ENCODE measurements at places on chromosomes 3 and 15.
A peak's percentile ranks its signal among the peaks of the same experiment; 100 is the strongest.

DNA sequence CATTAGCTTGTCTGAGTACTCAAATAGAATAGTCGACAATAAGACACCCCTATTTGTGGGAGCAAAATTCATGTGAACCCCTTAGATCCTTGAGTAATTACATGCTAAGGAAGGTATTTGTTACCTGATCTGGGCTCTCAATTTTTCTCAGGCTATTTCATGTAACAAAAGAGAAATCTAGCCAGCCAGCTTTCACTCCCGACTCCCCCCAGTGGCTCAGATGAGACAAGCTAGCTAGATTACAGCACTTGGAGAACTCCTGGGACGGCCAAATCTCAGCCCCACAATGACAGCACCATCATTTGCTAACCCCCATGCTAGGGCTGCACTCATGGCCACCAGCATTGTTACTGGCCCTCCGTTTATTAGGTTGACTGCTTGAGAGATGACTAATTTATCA lies 41.3 kb downstream of the GLDN start:
- no peak for DNase-seq

GRCh38 chr15:25830844-25831451 lies 32.2 kb downstream of the ATP10A start:
- no peak for DNase-seq

GRCh38 chr3:152943645-152944044 lies 108.7 kb downstream of the P2RY1 start:
- no peak for DNase-seq

DNA sequence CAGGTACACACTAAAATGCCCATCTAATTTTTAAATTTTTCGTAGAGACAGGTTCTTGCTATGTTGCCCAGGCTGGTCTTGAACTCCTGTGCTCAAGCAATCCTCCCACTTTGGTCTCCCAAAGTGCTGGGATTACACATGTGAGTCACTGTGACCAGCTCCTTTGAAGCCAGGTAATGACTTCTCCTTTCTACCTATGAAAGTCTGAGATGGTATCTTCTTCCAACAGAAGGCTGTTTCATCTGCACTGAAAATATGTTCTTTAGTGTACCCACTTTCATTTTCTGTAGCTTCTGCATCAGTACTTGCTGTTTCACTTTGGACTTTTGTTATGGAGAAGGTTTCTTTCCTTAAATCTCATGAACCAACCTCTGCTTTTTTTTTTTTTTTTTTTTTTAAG lies 8.8 kb downstream of the OIP5 start:
- no peak for DNase-seq

DNA sequence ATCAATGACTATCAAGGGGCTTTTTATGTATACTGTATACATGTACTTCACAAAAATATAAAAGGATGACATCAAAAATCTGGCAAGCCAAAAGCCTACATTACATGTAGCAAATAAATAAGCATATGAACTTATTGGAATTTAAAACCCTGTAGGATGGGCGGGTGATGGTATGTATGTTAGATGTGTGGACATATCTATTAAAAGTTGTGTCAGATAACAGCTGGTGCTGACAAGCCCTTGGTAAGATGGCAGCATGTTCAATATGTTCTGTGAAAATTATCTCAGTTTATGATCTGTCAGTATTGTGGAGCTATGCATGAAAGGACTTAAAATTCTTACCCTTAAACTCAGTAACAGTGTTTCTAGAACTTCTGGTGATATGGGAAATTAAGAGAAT lies 20.1 kb downstream of the CTNNB1 start:
- DNase-seq: no peak

- DNase-seq: no peak
Observed at GRCh38 chr3:117442566-117442965, 733.0 kb downstream of the TUSC7 start.

DNA sequence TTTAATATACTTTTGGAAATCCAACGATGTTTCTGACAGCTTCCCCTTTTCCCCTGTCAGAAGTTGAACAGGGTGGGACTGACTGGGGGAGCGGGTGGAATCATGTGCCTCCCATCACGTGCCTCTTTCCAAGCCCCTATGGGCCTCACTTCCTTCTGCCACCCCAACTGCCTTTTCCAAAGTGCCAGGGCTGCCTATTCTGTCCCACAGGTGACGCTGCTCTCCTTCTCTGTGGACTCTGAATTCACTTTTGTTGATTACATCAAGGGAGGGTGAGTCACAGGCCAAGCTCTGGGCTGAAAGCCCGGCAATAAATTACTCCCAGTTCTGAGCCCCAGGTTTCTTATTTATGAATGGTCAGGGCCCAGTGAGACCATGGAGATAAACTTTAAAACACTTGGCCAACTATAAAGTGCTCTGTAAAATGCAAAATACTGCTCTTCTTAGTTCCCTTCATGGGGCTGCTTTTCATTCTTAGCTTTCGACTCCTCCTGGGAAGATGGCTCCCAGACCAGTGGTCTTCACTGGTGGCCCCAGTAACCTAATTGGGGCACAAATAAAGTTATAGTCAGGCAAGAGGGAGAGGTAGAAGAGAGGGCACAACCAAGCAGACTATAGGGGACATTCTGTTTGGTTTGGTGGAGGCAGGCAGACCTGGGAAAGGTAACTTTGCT lies 12.3 kb downstream of the CPNE9 start:
- DNase-seq: peak; percentile 30

- no peak for DNase-seq
Observed at GRCh38 chr3:124848300-124848699, 38.9 kb downstream of the ITGB5 start.

- no peak for DNase-seq
Observed at GRCh38 chr15:72680931-72681330, 5.1 kb downstream of the HIGD2B start.

DNA sequence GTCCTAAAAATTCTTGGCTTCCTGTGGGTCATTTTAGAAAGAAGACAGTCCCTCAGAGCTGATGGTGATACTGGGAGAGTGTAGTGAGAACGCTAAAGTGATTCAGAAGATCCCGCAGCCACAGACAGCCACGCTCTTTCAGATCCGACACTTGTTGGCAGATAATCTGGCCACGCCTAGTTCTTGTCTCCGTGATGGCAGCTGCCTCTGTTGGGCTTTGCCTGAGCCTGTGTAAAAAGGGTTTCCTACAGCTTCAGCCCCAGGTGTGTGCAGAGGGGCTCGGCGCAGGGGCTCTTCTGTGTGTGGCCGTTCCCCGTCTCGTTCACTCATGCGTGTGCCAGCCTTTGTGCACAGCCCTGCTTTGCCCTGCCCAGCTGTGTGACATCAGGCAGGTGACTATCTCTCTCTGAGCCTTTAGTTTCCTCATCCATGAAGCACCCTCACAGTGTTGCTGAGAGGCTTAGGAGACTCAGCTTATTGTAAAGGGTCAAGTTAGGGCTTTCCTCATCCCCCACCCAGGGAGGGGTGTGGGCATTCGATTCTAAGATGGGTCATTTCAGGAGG lies 6.3 kb downstream of the IRAK2 start:
- no peak for DNase-seq

DNA sequence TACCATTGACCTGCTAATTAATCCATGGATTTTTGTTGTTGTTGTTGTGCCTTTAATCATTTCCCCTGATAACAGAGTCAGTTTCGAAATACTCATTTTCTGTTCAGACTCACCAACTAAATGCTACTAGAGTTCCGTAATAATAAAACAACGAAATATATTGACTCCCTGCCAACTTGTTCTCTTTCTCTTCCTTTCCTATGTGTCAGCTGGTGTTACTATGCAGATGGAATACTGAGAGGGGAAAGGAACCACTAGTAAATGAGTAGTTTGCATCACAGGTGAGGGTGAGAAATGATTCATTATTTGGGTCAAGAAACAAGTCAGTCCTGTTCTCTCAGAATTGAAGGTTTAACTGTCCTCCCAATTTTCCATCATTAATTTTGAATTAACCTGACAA lies 1027.3 kb downstream of the TUSC7 start:
- no peak for DNase-seq

DNA sequence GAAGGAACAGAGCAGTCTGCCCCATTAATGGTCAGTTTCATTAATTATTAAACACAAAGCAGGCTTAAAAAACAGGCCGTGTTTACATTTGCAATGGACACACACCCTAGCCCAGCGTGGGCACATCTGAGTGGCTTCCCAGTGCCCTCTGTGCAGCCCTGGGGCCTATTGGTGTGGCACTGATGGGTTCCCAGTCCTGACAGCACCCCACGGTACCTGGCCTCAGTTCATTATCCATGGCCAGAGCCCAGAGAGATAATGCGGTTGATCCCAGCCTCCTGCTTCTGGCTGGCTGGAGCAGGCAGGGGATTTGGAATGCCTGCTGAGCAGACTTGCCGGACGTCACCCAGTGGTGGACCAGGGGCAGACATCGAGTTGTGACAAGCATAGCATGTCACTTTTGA lies 110.5 kb upstream of the ABHD17C start:
- DNase-seq: no peak

GRCh38 chr15:38190501-38190900 lies 62.1 kb upstream of the SPRED1 start:
- no peak for DNase-seq

GRCh38 chr3:157475921-157476414 lies 27.2 kb downstream of the VEPH1 start:
- no peak for DNase-seq

GRCh38 chr3:123244128-123244527 lies 42.4 kb downstream of the SEC22A start:
- DNase-seq: no peak

GRCh38 chr3:146326875-146327543 lies 76.1 kb upstream of the PLSCR4 start:
- no peak for DNase-seq

DNA sequence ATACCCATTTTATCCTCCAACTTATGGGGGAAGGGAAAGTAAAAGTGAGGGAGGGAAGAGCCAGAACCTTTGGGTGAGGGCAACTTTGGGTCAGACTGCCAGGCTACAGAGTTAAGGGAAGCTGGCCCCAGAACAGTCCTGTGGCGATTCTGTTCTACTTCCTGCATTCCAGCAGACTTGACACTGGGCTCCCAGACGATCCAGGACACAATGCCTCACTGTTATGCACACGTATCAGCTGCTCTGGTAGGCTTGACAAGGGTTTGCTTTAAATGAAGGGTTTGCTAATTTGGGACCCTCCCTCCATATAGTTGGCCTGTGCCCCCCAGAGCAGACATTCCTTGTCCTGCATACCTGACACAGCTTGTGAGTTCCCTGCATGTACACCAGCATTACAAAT lies 10.7 kb downstream of the GORASP1 start:
- no peak for DNase-seq

DNA sequence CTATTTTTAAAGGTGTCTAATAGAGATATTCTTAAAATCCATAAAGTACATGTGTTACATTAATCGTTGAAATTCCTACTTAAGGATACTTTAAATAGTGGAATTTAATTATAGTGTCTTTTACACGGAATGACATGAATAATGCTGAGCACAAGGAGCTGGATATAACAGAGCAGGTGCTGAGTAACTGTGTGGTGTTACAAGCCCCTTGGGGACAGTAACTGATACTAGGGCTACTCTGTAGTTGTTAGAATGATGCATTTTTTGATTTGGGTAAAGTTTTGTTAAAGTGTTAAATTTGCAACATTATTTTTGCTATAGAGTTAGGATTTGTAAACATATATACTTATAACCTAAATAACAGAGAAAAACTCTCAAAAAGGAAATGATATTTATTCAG lies 1496.1 kb downstream of the OTOL1 start:
- no peak for DNase-seq

DNA sequence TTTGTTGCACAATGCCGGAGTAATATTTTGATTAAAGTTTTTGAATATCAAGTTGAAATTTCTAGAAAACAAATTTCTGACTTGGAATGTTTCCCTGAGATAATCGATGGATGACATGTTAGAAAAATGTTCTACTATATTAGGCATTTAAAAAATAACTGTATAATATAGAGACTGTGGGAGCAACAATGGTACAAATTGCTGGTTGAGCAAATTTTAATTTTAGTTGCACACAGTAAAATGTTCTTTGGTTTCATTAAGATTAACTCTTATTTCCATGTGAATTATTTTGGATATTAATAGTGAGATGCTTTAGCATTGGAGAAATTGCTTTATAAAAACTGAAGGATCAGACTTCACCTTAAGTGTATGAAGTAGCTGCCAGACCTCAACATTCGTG lies 9.3 kb downstream of the USP3 start:
- no peak for DNase-seq

DNA sequence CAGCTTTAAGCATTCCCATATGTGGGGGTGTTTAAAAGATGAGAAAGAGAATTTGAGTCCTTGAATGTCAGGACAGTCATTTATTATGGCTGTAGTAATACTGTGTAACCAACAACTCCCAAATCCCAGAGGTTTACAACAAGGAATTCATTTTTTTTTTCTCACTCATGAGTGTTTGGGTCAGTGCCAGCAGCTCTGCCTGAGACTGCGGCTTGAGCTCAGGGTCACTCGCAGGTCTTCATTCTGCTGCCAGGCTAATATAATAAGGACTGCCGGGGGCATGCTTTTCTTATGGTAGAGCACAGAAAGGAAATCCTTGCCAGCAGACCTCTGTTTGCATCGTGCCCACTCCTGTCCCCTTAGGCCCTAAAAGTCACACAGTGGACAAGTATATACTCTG lies 277.9 kb upstream of the LMCD1 start:
- DNase-seq: no peak

GRCh38 chr3:126063358-126063965 lies 20.5 kb downstream of the SLC41A3 start:
- DNase-seq: no peak

DNA sequence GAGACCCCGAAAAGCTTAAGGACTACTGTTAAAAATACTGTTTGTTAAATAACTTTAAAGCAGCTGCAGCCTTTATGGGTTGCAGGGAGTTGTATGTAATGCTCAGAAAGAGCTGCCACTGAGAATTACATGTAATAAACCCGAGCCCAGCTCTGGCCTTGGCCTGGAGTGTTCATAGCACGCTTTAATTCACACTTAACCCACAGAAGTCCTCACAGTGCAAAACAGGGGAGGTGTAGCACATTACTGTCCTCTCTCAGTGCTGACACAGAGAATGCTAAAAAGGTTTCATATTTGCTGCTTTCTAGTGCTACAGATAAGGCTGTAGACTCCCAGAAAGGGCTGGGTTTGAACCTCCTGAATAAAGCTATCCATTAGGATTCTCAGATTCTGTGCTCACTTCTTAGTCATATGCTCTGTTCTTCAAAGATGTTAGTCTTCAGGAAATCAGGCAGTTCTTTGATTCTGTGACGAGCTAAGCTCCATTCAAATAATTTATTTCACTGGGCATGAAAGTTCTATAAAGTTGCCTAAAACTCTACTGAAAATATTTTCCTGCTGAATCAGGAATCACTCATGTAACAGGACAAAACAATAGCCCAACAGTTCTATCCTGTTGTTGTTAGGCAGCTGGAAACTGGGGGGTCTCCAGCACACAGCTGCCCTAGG lies 108.0 kb downstream of the SENP2 start:
- no peak for DNase-seq
